Lower lobe of right lung (tissue), 2 donors: ENCODE measurements at places on chromosomes 12 and 14.

GRCh38 chr14:89773644-89774316, 180.8 kb downstream of the EFCAB11 start:
- H3K4me1 ChIP-seq: peaks cover 15% of the 10 kb centered on the region
- peak; percentile 82 for DNase-seq
- no peaks in the 10 kb centered on the region for H3K36me3 ChIP-seq
- H3K4me3 ChIP-seq: no peak overlapping the region
- H3K27ac ChIP-seq: no peak overlapping the region

GRCh38 chr12:85781766-85782165, 54.4 kb downstream of the RASSF9 start:
- H3K27ac ChIP-seq: no peak overlapping the region
- DNase-seq: no peak
- H3K27me3 ChIP-seq: no peaks in the 10 kb centered on the region
- no peaks in the 10 kb centered on the region for H3K4me1 ChIP-seq

DNA sequence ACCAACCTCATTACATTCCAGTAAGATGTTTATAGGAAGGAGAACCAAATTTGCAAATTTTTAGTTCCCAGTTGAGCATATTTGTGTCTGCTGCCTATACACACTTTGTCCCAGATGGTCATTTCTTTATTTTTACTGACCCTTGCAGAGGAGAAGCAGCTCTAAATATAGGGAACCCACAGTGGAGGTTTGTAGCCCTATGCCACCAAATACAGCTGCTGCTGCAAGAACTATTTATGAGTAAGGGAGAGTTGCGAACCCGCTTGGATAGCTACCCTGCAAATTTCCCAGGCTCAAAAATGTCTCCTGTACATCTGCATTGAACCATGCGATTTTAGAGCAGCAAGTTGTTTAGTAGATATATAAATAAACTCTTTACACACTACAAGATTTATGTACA, 48.2 kb downstream of the NAV3 start:
- no peaks in the 10 kb centered on the region for H3K27me3 ChIP-seq
- H3K4me3 ChIP-seq: no peak overlapping the region

DNA sequence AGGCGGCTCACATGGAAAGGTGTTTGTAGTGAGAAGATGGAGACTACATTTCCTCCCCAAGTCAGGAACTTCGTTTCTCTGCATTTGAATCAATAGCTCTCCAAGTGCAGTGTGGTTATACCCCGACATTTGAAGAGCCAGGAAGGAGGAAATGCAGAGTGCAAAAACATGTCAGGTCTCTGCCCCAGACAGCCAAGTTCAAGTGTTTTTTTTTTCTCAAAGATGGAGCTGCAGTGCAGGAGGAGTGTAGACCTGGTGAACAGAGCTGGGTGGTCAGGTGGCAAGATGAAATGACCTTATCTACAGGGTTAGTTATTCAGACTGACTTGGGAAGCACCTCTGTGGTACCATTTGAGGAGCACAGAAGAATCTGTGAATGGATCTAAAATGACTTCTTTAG, 21.3 kb downstream of the MLXIP start:
- no peaks in the 10 kb centered on the region for H3K36me3 ChIP-seq
- peak overlapping the region; percentile 25 for H3K27ac ChIP-seq
- DNase-seq: no peak
- no peaks in the 10 kb centered on the region for H3K27me3 ChIP-seq

- H3K27ac ChIP-seq: peak overlapping the region; percentile 88
- H3K4me3 ChIP-seq: peak overlapping the region; percentile 89
- H3K4me1 ChIP-seq: peaks cover 35% of the 10 kb centered on the region
- peak; percentile 78 for DNase-seq
- no peaks in the 10 kb centered on the region for H3K27me3 ChIP-seq
Measured at GRCh38 chr14:73491256-73492042, 716 bp downstream of the RIOX1 start.

- H3K4me1 ChIP-seq: no peaks in the 10 kb centered on the region
- H3K4me3 ChIP-seq: no peak overlapping the region
- H3K27me3 ChIP-seq: no peaks in the 10 kb centered on the region
- DNase-seq: no peak
Measured at GRCh38 chr14:40413136-40413535, 980.9 kb upstream of the FBXO33 start.

- H3K4me3 ChIP-seq: no peak overlapping the region
- no peaks in the 10 kb centered on the region for H3K4me1 ChIP-seq
Measured at GRCh38 chr12:43291516-43291915, 260.5 kb downstream of the ADAMTS20 start.

GRCh38 chr12:52648012-52648550, 3.9 kb downstream of the KRT2 start:
- DNase-seq: no peak
- H3K36me3 ChIP-seq: no peaks in the 10 kb centered on the region
- H3K4me1 ChIP-seq: no peaks in the 10 kb centered on the region
- no peak overlapping the region for H3K4me3 ChIP-seq
- H3K27ac ChIP-seq: no peak overlapping the region

DNA sequence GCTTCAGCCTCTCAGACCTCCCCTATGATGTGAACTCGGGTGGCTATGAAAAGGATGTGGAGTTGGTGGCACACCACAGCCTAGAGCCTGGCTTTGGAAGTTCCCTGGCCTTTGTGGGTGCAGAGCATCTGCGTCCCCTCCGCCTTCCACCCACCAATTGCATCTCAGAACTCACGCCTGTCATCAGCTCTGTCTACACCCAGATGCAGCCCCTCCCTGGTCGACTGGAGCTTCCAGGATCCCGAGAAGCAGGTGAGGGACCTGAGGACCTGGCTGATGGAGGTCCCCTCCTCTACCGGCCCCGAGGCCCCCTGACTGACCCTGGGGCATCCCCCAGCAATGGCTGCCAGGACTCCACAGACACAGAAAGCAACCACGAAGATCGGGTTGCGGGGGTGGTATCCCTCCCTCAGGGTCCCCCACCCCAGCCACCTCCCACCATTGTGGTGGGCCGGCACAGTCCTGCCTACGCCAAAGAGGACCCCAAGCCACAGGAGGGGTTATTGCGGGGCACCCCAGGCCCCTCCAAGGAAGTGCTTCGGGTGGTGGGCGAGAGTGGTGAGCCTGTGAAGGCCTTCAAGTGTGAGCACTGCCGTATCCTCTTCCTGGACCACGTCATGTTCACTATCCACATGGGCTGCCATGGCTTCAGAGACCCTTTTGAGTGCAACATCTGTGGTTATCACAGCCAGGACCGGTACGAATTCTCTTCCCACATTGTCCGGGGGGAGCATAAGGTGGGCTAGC, 7.0 kb upstream of the RPS26 start:
- H3K36me3 ChIP-seq: peaks cover 67% of the 10 kb centered on the region
- no peak overlapping the region for H3K4me3 ChIP-seq
- H3K27ac ChIP-seq: no peak overlapping the region
- H3K4me1 ChIP-seq: no peaks in the 10 kb centered on the region
- H3K27me3 ChIP-seq: no peaks in the 10 kb centered on the region
- DNase-seq: no peak

GRCh38 chr14:89017417-89017816, 193.0 kb downstream of the TTC8 start:
- no peaks in the 10 kb centered on the region for H3K27me3 ChIP-seq
- H3K4me3 ChIP-seq: no peak overlapping the region
- H3K27ac ChIP-seq: no peak overlapping the region
- H3K4me1 ChIP-seq: no peaks in the 10 kb centered on the region
- H3K36me3 ChIP-seq: no peaks in the 10 kb centered on the region
- DNase-seq: no peak
